Skin of body (tissue), 3 donors: ENCODE measurements at places on chromosomes 5 and 9.

GRCh38 chr5:35046774-35047173 lies 975 bp downstream of the AGXT2 start:
- no peak for DNase-seq

DNA sequence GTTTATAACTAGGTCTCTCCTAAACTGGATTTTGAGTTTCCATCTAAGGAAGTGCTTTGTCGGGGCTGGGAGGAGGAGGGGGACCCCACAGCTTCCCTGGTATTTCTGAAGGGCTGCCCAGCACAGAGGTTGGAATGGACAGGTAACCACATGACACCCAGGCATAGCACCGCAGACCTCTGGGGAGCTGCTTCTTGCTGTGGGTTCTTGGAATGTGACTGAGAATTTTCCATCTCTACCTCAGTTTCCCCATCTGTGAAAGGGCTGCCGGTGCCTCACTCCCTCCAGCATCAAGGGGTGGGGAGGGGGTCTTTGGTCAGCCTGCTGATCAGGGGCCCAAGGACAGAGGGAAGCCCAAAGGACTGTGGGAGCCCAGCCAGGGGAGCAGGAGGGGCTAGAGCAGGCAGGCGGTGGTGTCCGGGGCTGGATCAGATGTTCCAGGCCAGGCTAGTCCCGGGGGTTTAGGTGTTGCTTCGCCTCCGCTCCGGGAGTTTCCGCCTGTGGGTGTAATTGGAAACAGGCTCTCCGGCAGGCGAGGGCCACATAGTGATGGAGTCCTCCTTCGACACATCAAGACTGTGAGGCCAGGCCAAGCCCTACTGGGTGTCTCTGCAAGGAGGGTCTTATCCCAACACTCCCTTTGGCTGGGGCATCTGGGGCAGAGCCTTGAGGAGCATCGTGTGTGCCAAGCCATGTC lies 3.3 kb downstream of the OLFML2A start:
- no peak for DNase-seq

DNA sequence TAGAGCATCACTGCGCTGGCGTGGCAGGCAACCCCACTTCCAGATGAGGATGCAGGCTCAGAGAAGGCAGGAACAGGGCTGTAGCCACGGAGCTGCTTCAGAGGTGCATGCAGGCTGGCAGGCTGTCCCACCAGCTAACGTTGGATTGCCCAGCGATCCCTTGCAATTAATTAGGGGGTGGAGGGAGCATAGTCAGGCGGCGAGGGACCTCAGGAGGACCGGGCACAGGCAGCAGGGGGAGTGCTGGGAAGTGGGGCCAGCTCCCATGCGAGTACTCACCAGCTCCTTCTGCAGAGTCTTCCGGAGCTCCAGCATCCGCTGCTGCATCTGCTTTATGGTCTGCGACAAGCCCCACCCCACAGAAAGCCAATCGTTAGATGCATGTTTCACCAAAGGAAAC lies 20.3 kb downstream of the ARPC5L start:
- DNase-seq = no peak

- DNase-seq = peak; percentile 14
These were observed 92.6 kb downstream of the GLIS3 start for GRCh38 chr9:4207123-4207875.

DNA sequence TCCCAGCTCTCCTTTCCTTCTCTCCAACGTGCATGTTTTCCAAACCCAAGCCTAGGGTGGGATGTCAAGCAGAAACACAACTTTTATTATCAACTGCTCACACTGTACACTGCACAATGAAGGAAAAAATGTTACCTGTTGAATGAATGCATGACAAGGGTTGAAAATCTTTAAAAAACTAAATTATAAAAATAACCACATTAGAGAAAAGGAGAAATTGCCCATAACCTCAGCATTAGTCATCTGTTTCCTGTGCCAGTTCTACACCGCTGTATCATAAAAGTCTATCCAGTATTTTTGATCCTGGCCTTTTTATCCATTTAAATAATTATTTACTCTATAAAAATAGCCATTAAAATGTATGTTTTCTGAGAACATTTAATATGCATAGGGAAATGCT lies 101.1 kb downstream of the APBA1 start:
- no peak for DNase-seq

DNA sequence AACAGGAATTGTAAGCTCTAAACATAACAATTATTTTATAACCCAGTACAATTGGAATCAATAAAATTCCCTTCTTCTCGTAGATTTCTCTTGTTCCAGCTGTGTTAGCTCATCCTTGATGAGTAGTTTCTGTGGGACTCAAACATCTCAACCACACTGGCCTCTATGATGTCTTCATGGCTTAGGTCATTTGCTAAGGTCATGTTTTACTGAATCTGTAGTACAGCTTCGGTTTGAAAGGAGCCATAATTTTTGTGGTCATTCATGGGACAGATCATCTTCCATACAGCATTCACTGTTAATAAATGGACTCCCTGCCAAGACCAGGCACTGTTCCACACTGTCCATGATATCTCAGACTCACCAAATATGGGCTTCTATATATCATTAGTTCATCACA lies 369.0 kb upstream of the RFX3 start:
- DNase-seq = no peak
